ENCODE measurements at places on chromosomes 11 and 22.
A peak's percentile ranks its signal among the peaks of the same experiment; 100 is the strongest.

DNA sequence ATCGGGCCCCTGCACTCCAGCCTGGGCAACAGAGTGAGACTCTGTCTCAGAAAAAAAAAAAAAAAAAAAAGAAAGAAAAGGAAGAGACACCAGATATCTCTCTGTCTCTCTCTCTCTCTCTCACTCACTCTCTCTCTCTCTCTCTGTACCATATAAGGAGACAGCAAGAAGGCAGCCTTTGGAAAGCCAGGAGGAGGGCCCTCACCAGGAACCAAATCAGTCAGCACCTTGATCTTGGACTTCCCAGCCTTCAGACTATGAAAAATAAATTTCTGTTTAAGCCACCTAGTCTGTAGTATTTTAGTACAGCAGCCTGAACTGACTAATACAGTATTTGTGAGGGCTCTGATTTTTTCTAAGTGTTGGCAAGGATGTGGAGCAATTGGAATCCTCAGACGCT is 13.6 kb upstream of the ALDH3B2 start:
- DNase-seq: no peak

- no peak for DNase-seq
Measured at GRCh38 chr11:112795911-112796649, 165.1 kb upstream of the NCAM1 start.

DNA sequence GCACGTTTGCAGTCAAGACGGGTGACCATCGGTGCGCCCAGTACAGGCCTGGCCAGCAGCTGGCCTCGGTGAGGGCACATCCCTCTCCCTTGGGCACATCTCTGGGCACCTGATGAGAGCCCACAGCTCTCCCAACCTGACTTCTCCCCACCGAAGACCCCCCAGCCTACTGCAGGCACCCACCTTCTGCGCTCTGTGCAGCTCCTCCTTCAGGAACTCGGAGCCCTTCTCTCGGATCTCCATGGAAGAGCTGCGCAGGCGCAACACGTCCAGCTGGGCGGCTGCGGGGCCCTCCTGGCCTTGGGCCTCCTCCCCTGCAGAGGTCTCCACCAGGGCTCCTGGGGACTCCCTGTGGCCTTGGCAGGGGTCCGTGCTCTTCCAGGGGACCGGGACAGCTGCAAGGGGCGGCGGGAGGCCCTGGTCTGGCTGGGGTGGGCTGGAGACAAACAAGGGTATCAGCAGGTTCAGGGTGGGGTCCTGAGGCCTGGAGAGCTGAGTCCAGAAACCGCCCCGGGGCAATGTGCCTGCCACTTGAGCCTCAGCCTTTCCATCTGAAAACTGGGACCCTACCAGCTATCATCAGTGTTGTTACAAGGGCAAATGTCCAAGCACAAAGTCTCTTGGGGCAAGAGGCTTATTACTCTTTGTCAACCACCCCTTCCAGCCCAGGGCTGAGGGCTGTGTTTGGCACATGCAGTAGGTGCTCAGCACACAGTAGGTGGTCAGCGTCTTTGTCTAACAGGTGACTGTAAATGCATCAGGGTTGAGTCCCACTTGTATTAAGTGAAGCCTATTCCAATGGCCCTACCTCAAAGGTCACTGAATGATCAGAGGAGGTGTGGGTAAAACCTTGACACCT is 9.3 kb downstream of the RAB3IL1 start:
- no peak for DNase-seq

GRCh38 chr11:95891423-95892170 is 32.3 kb downstream of the MTMR2 start:
- DNase-seq: no peak

DNA sequence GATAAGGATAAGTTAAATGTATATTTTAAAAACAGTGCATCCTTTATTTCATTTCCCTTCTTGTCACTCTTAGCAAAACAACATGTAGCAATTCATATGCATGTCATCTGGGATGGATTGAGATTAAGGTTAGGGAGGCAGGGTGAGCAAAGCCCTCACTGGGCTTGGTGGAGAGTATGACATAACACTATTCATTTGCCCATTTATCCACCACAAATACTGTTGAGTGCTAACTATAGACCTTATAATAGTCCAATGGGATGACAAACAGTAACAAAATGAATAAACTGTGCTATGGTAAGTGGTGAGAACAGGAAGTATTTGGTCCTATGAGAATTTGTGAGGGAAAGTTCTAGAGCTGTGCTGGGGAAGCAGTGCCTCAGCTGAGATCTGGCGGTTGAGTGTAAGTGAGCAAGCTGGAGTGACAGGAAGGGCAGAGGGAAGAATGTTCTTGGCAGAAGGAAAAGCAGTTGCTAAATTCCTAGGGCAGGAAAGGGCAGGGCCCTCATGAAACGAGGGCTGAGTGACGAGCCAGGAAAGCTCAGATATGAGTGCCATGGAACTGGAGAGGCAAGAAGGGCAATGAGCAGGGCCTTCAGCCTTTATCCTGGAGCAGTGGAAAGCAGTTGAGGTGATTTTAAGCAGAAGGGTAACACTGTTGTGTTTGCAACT is 6.7 kb downstream of the HSD17B12 start:
- DNase-seq: no peak

- no peak for DNase-seq
Measured at GRCh38 chr22:22893077-22893805, 5.6 kb downstream of the IGLL5 start.

- DNase-seq: no peak
Measured at GRCh38 chr11:119671561-119672015, 57.4 kb downstream of the NECTIN1 start.

DNA sequence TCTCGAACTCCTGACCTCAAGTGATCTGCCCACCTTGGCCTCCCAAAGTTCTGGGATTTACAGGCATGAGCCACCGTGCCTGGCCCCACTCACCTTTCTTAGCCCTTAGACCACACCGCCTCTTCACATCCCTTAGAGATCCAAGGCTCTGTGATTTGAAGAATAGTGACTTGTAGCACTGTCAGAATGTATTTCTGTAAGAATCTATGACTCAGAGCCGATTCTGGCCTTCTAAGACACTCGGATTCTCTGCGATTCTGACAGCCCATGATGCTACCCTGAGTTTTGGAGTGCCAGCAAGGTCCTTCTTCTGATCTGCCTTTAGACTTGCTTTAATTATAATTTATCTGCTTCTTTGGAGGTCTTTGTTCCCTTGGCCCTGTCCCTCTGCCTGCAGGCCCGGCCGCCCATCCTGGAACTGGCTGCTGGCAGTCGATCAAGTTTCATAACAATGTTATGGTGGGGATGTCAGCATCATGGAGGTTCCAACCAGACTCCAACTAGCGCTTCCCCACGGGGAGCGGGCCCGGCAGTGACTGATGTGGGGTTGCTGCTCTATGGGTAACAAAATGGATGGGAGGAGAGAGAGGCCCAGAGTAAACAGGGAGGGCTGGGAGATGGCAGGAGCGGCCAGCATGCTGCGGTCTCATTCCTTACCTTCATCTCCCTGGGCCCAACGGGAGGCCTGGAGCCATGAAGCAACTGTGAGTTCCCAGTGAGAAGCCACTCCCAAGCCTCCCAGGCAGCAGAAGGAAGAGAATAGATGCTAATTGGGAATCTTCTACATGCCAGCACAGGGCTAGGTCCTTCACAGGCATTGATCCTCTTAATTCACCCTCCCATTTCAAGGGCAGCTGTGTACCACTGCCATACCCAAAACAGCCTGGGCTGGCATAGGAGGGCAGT is 55.7 kb upstream of the RASD2 start:
- DNase-seq: no peak

DNA sequence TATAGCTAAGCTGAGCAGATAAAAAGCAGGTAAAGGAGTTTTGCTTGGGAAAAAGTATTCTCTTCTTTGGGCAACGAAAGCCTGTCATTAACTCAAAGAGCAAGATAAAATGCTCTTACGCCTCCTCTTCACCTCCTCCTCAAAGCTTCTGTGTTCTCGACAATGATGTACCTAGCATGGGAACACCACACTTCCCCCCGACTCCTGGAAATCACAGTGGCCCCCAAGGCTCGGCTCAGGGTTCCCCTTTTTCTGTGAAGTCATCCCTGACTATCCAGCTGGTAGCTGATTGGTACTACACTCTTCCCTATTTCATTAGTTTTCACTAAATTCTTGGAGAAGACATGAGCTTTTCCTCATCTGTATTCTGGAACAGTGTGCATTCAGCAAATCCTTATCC is 336.1 kb downstream of the LARGE1 start:
- no peak for DNase-seq

GRCh38 chr22:39520226-39521105 is at the start of gene ATF4:
Gene ATF4, plus strand, starts transcription at chr22:39520562. Its CDS starts 884 bp downstream, at chr22:39521446.
- DNase-seq: peak; percentile 83

- DNase-seq: no peak
Measured at GRCh38 chr11:119380160-119380826, 1.2 kb downstream of the USP2 start.

GRCh38 chr11:133509924-133510697 is 22.2 kb downstream of the OPCML start:
- no peak for DNase-seq

- DNase-seq: no peak
Measured at GRCh38 chr11:74020539-74020938, 11.7 kb upstream of the UCP3 start.

DNA sequence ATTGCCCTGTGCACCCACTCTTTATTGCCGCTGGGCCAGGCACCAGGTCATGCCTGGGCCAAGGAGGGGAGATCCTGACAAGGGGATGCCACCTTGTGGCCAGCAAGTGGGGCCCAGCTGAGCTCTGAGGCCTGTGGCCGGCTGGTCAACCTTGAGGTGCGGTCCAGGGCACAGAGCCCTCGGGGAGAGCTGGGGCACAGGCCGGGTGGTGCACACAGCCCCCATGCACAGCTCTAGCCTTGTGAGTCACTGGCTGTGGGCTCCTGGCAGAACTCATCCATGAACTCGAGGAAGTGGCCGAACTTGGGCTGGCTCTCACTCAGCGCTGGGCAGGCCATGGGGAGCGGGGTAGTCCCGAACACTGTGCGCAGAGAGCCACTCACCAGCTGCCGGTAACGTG is 94.3 kb downstream of the RNF169 start:
- DNase-seq: no peak

- DNase-seq: no peak
Measured at GRCh38 chr11:28760676-28761390, 652.6 kb downstream of the METTL15 start.

GRCh38 chr11:61749591-61750217 is 2.7 kb upstream of the MYRF start:
- DNase-seq: no peak

DNA sequence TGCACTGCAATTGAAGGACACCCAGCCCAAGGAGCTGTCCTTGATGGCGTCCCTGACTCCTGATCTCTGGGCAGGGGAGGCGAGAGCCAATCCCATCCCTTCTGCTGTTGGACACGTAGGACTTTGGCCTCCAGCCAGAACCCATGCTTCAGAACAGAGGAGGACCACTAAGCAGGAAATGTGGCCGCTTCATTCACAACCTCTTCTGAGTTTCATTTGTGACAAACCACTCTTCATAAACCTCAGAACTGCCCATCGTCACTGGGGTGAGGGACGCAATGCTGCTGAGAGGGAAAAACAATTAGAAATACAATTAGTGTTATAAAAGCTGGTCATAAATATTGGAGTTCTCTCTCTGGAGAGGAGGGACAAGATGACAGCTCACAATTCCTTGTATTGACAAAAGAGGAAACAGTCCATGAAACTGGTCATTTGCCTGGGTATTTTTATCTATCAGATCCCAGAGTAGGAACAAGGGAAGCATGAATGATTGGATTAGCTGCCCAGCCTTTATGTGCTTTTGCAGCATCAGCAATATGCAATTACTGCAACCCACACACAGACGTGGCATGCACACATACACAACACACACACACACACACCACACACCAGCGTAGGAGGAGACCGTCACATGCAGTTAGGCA is 216.5 kb upstream of the CADM1 start:
- DNase-seq: no peak

DNA sequence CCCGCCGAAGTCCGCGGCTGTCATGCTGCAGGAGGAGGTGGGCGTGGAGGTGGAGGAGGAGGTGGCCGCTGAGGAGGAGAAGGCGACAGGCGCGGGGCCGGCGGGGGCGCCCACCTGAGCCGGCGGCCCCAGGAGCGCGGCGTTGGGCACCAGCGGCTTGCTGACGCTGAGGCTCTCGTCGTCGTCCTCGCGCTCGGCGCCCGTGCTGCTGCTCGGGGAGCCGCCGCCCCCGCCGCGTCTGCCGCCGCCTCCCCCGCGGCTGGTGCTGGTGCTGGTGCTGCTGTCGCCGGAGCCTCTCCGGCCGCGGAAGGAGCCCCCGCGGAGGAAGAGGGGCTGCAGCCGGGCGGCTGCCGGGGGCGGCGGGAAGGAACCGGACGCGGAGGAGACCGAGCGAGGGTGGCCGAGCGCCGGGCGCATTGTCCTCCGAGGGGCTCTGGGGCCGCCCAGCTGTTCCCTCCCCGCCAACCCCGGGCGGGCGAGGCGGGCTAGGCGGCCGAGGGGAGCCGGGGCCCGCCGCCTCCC is 388 bp downstream of the TMEM121B start:
- no peak for DNase-seq

GRCh38 chr11:120773501-120774031 is 250.3 kb upstream of the TBCEL start:
- no peak for DNase-seq

DNA sequence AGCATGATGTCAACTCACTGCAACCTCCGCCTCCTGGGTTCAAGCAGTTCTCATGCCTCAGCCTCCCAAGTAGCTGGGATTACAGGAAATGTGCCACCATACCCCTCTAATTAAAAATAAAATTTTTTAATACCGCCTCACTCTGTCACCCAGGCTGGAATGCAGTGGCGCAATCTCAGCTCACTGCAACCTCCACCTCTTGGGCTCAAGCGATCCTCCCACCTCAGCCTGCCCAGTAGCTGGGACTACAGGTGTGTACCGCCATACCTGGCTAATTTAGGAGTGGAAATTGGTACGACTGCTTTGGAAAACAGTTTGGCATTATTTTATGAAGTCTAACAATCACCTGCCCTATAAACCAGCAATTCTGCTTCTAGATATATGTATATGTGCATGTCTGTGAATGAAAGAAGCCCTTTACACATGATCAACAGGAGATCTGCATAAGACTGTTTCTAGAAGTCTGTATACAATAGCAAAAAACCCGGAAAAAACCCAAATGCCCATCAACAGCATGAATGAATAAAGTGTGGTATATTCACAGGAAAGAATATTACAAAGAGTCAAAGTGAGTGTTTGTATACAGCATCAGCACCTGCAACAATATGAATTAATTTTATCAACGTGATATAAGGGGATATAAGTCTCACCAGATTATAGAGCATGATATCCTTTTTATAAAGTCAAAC is 16.0 kb downstream of the SLC35F2 start:
- DNase-seq: no peak

- DNase-seq: no peak
Measured at GRCh38 chr11:68859123-68859522, 17.4 kb upstream of the CPT1A start.

- DNase-seq: no peak
Measured at GRCh38 chr11:15901054-15901453, 455.3 kb downstream of the SOX6 start.
